ENCODE measurements at places on chromosomes 5 and 9.

DNA sequence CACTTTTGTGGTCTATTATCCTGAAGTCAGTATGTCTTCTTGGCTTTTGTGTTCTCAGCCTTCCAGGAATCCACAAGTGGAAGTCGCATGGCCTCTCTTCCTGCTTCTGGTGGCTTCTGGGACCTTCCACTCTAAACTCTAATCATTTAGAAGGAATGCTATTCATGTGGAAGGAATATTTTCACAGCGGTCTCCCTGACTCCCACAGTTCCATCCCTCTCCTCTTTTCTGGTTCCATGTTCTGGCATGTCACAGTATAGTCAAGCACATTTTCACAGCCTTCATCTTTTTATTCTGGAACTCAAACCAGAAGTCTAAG is 7.3 kb upstream of the RAI14 start:
- no peak for DNase-seq

DNA sequence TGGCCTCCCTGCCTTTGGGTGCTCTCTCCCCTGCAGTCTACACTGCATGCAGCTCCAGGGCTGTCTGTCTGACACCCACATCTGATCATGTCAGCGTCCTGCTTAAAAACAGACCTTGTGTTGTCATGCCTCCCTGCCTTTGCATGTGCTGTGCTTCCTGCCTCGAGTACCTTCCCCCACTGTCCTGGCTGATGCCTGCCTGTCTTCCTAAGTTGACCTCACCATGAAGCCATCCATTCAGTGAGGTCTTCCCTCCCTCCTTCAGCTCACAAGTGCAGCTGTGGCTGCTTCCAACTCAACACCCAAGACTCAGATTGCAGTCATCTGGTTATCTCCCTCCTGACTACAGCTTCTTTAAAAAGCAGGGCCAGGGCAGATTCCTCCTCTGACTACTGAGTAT is 5.5 kb downstream of the ANGPTL2 start:
- DNase-seq: no peak

- no peak for DNase-seq
Measured at GRCh38 chr5:66967102-66967501, 229.5 kb downstream of the CD180 start.

DNA sequence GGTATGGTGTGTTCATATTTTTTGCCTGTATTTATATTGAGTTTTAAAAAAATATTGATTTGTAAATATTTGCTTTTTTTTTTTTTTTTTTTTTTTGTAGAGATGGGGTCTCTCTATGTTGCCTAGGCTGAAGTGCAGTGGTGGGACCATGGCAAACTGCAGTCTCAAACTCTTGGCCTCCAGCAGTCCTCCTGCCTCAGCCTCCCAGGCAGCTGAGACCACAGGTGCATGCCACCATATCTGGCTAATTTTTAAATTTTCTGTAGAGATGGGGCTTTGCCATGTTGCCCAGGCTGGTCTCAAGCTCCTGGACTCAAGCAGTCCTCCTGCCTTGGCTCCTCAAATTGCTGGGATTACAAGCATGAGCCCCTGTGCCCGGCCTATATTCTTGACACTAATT is 78.3 kb downstream of the RASGRF2 start:
- DNase-seq: no peak

DNA sequence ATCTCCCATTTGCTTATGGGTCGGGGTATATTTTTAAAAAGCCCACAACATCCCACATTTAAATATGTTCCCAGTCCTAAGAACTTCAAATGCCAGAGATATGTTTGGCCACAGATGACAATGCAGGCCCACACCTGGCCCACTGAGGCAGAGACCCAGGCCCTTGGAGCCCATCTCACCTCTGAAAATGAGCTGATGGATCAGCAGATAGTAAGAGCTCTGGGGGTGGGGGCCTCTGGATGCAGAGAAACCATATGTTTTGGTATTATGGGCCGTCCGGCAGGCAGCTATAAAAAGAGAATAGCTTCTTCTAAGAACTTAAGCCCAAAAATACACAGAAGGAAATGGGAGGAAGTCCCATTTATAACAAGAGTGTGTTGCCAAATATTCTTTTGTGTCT is 256.0 kb downstream of the GRIA1 start:
- no peak for DNase-seq

DNA sequence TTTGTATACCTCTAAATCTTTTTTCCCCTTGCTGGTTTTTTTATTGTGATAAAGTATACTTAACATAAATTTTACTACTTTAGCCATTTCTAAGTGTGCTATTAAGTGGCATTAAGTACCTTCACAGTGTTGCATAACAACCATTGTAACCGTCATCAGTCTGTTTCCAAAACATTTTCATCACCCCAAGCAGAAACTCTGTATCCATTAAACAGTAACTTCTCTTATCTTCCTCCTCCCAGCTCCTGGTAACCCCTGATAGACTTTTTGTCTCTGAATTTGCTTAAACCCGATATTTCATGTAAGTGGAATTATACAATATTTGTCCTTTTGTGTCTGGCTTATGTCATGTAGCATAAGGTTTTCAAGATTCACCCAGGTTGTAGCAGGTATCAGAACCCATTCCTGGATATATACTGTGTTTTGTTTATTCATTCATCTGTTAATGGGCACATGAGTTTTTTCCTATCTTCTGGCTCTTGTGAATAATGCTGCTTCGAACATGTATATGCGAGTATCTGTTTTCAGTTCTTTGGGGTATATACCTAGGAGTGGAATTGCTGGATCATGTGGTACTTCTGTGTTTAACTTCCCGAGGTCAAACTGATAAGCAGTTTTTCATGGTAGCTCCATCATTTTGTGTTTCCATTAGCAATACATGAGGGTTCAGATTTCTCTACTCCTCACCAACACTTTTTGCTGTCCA is 66.4 kb downstream of the EHMT1 start:
- DNase-seq: no peak

- DNase-seq: no peak
Measured at GRCh38 chr9:23663946-23664345, 162.1 kb downstream of the ELAVL2 start.

GRCh38 chr5:176388444-176389134 is at the start of the genes HIGD2A and NOP16:
Gene HIGD2A (plus strand): TSS chr5:176388751. CDS start chr5:176388820, 69 bp downstream.
Gene NOP16 (minus strand): TSS chr5:176388598. CDS start chr5:176388539, 59 bp downstream.
- peak; percentile 100 for DNase-seq

DNA sequence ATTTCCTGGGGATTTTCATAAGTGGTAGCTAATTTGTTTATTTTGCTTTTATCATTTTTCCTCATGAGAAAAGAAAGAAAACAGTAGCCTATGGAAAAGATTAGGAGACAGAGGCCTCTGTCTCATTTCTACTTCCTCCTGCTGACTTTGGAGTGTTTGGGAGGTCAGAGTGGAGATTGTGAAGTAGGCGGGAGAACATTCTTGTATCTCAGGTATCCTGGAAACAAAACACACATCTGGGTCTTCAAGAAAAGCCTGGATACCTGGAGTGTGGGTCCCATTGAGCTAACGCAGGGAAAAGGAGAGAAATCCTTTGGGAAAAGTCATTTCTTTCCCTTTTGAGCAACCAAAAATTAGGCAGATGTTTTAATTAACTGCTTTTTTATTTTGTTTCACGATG is 161.5 kb upstream of the DMAC1 start:
- DNase-seq: no peak

- no peak for DNase-seq
Measured at GRCh38 chr5:58393716-58394115, 66.2 kb downstream of the PLK2 start.

DNA sequence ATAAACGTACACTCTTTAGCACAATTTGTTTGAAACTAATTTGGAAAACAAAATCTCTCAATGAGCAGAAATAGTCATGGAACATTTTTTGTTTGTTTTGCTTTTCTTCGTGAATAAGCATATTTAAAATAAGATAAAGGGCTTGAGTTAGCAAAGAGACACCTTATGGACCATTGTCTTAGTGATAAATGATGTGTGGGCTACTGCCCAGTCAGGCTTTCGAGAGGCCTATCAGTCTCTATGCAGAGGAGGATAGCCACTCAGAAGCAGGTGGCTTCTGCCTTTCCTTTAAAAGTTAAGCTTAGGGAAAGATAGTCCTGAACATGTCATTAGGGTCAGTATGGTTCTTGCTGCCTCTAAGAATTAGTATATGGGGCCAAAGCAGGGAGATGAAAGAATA is 2.1 kb upstream of the ARL15 start:
- DNase-seq: no peak

DNA sequence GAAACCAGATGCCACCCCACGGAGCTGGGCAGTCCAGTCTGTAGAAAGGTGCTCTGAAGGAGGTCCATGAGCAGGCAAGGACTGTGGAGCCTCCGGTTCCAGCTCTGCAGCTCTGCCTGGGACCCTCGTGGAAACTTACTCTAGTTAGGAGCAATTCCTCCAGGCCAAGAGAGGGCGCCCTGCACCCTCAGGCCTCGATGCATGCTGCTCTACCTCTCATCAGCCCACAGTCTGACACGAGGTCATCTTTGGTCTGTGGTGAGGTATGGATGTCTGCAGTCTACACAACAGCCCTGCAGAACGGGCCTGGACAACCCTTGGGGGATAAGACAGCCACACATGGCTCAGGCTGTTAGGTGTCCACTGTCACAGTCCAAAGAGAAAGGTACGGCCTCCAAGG is 50.6 kb upstream of the UBTD2 start:
- no peak for DNase-seq

- no peak for DNase-seq
Measured at GRCh38 chr5:132479111-132479951, 11.2 kb downstream of the IRF1 start.

GRCh38 chr5:948472-949274 is 56.0 kb downstream of the TRIP13 start:
- DNase-seq: no peak

GRCh38 chr9:120571443-120572257 is 8.3 kb downstream of the CDK5RAP2 start:
- DNase-seq: no peak

- DNase-seq: no peak
Measured at GRCh38 chr9:77598524-77598923, 49.6 kb downstream of the GNA14 start.

DNA sequence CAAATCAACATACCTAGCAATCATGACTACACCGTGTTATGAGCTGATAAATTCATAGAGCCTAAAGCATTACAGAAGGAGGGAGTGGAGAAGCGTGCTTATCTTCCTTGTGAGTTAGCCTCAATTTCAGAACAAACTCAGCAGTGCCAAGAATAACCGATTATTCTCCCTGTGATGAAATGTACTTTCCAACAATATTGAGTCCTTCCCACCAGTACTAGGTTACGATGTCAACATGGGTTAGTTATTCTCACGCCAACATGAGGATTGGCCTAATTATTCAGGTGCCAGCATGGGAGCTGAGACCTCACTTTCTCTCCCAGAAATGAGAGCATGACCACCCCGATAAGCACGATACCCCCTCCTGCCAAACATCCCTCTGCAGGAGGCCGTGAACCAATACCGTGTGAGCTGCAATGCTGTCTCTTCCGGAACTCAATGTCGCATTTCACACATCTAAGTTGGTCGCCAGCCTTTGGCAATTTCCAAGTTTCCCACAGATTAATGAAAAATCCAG is 193.7 kb downstream of the ENC1 start:
- no peak for DNase-seq

DNA sequence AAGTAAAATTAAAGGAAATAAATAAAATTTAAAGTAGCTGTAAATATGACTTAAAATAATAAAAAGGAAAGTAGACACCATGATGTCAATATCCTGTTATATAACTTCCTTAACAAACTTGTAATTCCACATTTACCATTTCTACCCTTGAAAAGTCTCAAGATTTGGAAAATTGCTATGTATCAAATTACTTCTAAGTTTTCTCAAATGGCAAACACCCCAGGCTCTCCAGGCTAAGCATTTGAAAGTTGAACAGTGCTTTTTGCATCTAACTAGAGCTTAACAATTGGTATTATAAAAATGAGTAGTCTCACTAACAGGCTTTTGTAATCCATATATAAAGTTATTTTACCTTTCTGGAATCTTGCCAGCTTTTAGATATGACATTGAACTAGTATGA is 41.5 kb upstream of the MACIR start:
- DNase-seq: no peak

Data from stimulated activated CD8-positive, alpha-beta memory T cell treated with anti-CD3 and anti-CD28 coated beads, Interleukin-7, amount 100 ng/mL, for 4 hours (primary cell).